ENCODE measurements at places on chromosomes 1 and 21.

DNA sequence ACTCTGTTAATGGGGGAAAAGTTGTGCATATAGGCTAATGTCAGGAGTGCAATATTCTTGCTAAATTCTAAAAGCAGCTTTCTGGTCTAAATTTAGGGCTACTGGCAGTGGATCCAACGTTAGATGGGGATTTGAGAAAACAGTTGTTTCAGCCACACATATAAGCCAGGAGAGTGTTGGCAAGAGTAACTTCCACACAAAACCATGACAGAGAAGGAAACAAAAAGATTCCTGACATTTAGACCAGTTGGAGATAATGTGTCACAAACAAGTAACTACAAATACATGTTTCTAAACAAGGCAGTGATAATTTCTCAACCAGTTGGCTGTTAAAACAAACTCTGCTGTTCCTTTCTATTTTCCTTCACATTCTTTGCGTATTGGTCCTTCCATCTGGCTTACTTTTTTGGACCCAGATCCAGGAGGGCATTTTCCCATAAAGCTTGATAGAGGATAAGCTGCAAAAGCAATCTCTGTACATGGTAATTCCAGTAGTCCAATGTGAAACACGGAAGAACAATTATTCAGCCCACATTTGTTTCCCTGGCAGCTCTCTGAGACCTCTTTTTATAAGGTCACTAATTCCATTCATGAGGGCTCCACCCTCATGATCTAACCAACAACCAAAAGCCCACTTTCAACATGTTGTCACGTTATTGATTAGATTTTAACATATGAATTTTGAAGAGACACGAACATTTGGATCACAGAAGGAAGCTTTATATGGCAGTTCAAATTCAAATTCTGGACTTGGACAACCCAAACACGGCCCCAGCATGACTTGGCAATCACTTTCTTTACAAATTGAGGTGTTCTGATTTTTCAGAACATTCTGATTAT lies 1888.6 kb downstream of the MRPL39 start:
- no peak for DNase-seq

- DNase-seq: no peak
Measured at GRCh38 chr1:210437111-210437510, 108.4 kb downstream of the HHAT start.

- DNase-seq: no peak
Measured at GRCh38 chr1:147840909-147841308, 61.7 kb upstream of the GJA8 start.

DNA sequence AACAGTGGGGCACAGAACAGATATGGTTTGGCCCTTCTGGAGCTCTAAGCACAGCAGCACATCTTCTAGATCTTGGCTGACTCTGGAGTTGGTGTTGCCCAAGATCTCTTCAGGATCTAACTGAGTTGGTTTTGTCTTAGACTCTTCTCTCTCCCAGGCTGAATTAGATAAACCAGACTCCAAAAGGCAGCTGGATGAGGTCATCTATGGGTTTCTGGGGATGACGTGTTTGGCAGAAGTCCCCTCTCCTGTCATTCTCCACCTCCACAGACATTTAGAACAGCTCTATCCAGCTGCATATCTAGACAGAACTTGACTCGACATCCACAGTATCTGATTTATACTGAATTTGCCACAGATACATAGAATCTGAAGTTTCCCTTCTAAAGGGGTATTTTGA lies 75.3 kb downstream of the ST6GALNAC5 start:
- DNase-seq: no peak

DNA sequence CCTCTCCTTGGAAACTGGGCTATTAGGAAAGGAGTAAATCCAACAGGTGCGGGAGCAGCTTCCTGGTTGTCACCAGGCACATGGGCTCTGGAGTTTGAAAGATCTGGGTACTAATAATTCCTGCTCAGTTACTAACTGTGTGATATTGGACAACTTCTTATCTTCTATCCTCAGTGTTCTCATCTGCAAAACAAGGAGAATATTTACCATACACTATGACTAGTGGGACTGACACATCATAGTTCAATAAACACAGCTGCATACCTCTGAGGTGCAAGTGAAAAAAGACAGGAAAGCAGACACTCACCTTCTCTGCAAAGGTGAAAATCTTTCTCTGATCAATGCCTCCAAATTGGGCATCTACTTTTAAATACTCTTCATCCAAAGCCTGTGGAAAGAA lies 19.7 kb downstream of the YARS1 start:
- no peak for DNase-seq

- no peak for DNase-seq
Measured at GRCh38 chr21:37514038-37514667, 147.6 kb downstream of the DYRK1A start.

DNA sequence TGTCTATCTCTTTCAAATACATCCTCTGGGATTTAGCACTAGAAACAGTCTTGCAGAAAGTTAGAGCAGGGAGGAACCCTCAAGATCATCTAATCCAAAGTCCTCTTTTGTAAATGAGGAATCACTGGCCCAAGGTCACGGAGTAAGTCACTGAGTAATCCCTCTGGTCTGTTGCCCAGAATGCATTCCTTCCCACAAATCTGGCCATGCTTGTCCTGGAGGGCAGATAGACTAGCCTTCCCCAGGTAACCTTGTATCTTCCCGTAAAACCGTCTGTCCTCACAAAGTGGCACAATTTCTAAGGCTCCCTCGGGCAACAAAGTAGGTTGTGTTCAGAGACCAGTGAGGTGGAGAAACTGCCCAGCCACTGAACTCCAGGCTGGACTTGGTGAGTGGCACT lies 46.2 kb downstream of the DDR2 start:
- no peak for DNase-seq

GRCh38 chr1:26734501-26735058 lies 38.8 kb downstream of the ARID1A start:
- DNase-seq: no peak

DNA sequence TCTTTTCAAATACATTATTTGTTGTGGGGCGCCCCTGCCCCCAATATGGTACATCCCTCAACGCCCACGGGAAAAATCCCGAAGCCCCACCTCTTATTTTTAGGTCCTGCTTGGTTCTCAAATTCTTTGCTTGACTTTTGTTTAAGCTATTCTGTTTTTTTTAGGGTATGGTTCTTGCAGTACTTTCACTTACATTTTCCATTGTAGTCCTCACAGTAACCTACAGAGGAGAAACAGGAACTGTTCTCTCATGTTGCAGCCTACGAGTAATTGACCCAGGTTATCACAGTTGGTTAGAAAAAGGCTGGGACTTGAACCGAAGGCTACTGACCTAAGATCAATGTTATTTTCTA lies 697 bp upstream of the C21orf91 start:
- no peak for DNase-seq

DNA sequence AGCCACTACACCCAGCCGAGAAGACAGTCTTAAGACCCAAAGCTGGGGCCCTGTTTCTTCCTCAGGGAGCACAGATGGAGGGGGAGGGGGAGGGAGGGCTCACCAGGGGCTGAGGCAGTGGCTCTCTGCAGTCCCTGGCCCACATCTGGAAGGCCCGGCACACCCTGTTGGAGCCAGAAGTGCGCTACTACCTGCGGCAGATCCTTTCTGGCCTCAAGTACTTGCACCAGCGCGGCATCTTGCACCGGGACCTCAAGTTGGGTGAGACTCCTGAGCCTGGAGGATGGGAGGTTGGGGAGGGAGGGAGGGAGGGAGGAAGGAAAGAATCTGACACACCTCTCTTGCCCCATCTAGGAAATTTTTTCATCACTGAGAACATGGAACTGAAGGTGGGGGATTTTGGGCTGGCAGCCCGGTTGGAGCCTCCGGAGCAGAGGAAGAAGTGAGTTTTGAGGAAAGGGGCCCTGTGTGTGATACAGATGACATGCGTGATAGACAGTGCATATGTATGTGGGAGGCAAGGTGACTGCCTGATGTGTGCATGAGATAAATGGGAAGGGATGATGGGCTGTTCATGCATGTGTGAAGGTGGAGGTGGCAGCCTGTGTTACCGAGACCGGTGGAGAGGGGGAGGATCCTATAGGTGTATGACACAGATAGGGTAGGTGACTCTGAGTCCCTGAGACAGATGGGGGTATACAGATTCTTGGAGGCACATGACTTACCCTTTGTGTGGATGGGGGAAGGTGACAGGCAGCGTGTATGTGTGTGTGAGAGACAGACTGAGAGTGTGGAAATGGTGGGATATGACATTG lies 1.5 kb downstream of the PLK3 start:
- no peak for DNase-seq

DNA sequence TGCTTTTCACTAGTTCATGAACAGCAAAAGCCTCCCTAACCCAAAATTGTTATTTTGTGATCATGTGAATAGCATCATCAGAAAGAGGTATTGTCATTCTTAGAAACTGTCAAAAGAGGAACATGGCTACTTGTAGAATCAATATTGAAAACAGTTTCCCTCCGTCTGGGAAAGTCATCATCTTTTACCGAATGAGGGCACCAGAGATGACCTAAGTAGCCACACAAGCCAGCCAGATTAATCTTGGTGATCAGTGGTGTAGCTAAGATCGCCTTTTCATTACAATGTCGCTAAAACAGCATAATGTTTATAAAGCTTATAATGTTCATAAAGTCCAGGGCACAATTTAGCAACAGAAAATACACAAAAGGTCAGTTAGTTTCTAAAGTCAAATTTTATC lies 136.1 kb downstream of the SIPA1L2 start:
- DNase-seq: no peak

- no peak for DNase-seq
Measured at GRCh38 chr21:19507682-19508260, 1104.2 kb upstream of the TMPRSS15 start.

- DNase-seq: no peak
Measured at GRCh38 chr1:109204484-109204883, 9.2 kb upstream of the SARS1 start.

DNA sequence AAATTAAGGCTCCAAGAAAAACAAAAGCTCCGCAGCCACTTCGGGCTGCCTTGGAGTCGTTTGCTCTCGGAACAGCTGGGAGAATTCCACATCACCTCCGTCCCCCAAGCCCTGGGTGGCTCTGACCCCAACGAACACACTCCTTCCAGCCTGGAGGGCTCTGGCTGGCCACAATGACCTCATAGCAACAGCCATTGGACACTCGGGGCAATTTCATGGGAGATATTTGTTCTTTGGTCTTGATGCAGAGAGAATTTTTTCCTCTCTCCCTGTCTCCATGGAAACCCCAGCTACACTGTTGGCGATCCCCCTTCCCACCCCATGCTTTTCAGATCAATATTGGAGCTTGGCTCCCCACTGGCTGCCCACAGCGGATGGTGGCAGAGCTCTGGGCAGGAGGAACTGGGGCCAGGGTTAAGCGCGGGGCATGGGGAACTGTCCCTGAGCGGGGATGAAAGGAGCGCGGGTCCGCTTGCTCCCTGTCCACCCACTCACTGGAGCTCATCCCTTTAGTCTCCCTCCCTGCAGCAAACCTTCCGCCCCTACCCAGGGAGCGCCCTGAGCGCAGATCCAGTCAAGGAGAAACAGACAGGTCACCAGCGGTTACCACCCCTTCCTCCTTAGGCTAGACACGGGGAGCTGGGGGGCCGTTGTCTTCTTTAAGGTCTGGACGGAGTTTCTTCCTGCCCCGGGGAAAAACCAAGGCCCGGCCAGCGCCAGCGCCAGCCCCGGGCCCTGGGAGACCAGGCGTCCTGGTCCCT lies 1.2 kb downstream of the WNT4 start:
- no peak for DNase-seq

DNA sequence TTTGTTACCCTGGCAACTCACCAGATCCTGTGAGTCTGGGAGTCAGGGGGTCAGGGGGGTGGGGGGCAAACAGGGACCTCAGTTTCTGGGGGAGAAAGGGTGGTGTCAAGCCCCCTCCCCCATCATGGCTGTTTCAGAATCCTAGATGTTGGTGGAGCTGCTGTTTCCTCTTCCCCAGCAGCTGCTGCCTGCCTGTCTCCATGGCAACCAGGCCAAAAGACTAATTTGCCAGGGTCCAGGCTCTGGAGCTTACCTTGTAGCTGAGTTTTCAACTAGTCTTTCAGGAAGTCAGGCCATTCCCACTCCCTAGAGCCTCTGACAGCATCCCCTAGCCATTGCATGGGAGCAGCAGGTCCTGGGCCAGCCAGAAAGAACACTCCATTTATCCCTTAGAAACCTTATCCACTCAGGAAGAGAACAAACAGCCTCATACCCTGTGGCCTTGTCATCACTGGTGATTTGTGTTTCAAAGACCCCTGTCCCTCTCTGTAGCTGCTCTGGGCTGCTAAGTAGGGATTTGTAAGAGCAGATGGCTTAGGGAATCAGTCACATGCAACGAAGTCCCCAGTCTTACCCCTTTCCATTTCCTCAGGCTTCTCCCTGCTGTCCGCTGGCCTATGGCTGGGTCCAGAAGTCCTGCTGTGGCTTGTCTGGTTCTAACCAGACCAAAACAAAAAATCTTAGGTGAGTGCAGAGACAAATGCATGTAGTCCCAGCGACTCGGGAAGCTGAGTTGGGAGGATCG lies 21.5 kb upstream of the STMN1 start:
- DNase-seq: no peak

GRCh38 chr1:115969509-115969908 lies 6.8 kb upstream of the SLC22A15 start:
- DNase-seq: no peak

GRCh38 chr21:41236352-41236973 lies 68.5 kb downstream of the BACE2 start:
- no peak for DNase-seq

- no peak for DNase-seq
Measured at GRCh38 chr1:239262538-239262937, 123.8 kb upstream of the CHRM3 start.

GRCh38 chr21:41207401-41208375 lies 39.7 kb downstream of the BACE2 start:
- DNase-seq: no peak

- no peak for DNase-seq
Measured at GRCh38 chr1:68826836-68827235, 330.0 kb upstream of the DEPDC1 start.

DNA sequence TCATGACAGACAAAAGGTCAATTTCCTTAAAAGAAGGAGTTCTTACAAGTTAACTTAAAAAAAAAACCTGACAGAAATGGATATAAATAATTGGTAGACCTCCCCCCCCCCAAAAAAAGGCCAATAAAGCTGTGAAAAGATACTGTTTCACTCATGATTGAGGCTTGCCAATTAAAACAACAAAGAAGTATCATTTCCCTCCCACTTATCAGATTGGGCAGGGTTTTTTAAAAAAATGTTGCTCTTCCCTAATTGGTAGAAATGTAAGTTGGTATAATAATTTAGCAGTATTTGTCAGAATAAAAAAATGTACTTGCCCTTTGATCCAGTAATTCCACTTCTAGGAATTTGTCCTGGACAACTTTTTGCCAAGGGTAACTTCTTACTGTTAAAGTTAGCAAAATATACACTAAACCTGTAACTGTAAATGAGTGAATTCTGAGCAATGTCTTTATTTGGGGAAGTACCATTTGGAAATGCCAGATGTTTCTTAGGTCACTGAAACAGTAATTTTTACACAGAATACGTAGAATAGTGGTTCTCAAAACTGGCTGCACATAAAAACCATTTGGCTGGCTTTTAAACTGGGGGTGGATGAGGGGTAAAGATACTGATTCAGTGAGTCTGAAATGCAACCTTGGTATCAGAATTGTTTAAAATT lies 17.5 kb downstream of the RNF2 start:
- DNase-seq: no peak

DNA sequence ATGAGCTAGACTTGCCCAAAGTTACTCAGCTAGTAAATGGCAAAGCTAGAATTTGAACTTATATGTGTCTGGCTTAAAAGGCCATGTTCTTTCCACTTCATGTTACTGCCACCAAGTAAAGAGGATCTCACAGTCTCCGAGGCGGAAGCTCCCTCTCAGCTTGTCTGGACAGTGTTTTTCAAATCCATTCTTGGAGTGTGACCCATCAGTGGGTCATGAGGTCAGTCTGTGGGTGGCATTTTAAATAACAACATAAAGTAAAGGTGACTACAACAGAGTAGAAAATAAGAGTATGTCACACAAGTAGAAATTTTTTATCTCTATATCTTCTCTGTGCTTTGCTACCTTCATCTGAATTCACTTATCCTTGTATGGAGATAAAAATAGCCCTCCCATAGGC lies 3.2 kb upstream of the HMGB4 start:
- no peak for DNase-seq

Data from stimulated activated CD8-positive, alpha-beta memory T cell treated with anti-CD3 and anti-CD28 coated beads, Interleukin-15, amount 100 ng/mL, for 4 hours (primary cell).